ENCODE measurements at places on chromosomes 7 and 10. TPM values are rescaled to one million over a fixed set of nuclear protein-coding genes. Genes with fewer than 3 reads are reported as not detected.

TFR2 gene
- 2.5 TPM for polyA plus RNA-seq

LEP gene
- polyA plus RNA-seq = not detected

DNA sequence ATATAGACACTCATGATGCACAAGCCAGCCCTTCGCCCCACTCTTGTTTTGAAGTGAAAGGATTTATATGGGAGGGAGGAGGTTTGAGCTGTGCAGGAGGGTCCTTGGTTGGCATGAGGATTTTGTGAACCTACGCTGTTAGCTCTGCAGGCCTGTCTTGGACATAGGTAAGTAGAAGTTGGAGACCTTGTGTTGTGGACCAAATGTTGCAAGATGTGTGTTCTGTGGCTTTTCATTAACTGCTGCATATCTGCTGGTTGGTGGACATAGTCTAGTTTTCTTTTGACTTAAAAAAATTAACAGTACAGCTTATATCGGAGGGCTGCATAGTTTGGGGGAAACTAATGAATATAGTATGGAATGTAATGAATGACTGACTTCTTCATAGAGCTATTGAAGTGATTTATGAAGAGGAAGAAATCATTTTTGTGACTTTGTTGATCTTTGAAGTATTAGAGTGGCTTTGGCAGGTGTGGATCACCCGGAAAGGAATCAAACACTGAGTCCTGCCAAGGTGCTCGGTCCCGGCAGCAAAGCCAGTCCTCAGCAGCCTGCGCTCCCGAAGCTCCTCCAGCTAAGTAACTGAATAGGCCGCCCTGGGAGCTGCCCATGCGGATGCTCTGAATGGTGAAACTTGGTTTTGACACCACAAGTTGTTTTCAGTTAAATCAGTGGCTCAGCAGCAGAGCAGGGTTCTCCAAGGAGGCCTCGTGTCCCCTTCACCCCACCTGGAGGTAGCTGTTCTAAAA, 3.2 kb downstream of the MGMT start:
- DNase-seq = no peak

DNA sequence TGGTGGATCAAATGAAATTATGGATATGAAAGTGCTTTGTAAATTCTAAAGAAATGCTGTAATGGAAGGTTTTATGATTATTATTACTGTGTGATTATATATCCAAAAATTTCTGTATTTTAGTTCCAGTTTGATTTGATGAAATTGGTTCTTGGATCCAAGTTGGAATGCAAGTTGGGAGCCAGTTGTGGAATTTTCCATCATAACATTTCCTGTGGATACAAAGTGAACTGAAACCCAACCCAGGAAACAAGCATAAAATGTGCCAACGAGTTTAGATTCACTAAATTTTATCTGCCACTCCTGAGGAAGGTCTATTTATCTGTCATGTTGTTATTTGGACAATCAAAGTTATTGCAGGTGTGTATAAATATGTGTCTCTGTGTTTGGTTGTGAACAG, 131.4 kb upstream of the MDFIC start:
- DNase-seq = no peak

CALCR gene
- polyA plus RNA-seq = not detected

DNA sequence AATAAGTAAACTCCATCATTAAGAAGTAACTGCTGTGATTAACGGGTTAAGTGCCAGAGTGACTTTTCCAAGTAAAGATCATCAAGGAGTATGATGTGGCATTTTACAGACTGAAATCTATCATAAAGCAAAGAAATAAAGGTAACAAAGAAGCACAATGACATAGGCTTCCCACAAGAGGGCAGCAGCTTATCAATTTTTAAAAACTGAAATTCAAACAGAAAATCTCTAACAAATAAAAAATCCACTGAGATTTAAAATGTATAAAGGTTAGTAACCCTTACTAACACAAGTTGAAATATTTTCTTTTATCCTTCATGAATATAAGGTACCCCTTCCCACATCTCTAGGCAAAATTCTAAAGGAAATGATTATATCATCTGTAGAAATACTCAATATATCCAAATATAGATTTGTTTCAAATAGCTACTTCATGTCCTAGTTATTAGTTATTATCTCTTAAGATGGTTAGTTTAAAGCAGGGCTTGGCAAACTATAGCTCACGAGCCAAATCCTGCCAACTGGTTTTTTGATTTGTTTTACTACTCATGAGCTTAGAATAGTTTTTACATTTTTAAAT, 29.2 kb downstream of the FAM3C start:
- DNase-seq = peak; percentile 6

DNA sequence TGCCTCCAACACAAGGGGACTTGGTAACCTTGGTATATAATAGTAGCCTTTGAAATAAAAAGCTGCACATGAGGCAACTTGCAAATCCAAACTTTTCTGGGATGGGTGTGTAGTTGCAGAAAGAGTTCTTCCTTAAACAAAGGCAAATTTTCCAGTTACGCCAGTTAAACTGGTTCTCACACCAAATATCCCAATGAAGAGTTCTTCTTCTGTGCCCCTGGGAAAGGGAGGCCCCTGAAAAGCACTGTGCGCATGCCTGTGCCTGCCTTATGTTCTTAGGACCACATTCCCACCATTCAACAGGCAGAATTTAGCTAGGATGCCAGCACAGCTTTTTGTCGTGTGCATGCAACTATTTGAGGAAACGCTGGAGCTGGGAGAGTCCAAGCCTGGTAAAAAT, 164.8 kb upstream of the SLC25A13 start:
- DNase-seq = no peak

- no peak for DNase-seq
Observed at GRCh38 chr7:45511721-45512597, 62.2 kb upstream of the ADCY1 start.

All from A549 (cell line).